ENCODE measurements at places on chromosomes 6 and 20.

DNA sequence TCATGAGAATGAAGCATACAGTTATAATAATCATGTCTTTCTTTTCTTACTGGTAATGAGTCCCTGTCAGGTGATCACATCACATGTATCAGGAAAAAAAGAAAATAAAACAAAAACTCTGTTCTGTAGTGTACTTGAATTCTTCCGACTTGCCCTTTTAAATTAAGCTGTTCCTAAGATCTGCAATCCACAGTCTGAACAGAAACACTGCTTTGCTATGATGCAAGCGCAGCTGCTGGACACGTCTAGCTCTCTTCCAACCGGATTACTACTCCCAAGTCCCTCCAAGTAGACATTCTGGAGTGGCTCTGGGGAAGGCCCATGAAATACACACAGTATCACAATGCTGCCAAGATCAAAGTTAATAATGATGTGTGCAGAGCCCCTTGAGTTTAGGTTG, 83.7 kb downstream of the FYN start:
- DNase-seq = no peak

DNA sequence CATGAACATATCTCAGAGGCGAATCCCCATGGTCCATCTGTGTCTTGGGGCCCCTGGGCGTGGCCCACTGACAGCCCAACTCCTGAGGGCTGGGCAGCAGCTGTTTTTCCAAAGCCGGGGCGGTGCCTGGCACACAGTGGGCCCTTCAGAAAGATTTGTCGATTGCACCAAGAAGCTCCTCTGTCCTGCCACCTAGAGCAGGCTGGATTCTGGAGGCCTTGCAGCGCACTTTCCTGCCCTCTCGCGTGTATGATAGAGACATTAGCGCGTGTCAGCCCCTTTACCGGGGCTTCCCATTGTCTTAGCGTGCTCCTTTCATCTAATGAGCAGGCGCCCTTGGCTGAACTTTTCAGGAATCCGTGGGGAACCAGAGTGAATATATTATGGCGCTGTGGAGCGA, 45.4 kb downstream of the CDH4 start:
- DNase-seq = no peak

DNA sequence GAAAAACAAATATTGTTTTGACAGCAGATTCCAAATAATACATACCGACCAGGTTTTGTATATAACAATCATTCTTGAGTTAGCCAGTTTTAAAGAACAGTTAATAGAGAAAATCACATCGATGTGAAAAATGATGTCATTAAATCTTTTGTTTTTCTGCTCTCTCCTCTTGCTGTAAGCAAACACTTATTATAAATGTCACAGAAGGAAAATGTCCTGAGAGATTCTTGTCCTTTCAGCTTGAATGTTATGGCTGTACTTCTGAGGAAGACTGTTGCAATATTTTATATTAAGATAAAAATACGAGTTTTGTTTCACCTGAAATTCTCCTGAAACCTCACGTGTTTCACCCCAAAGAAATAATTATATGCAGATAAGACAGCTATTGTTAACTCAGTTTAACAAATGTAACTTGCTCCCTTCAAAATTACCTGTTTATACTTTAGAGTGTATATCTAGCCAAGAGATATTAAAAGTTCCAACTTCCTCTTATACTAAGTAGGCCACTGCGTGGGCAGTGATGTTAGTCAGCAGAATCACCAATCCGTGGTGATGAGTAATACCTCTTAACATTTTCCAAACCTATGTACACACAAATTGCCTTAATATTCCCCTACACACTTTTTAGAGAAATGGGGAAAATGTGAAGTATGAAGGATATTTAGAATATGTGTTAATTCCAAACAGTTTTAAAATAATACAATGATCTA, 1111.4 kb upstream of the CITED2 start:
- no peak for DNase-seq

DNA sequence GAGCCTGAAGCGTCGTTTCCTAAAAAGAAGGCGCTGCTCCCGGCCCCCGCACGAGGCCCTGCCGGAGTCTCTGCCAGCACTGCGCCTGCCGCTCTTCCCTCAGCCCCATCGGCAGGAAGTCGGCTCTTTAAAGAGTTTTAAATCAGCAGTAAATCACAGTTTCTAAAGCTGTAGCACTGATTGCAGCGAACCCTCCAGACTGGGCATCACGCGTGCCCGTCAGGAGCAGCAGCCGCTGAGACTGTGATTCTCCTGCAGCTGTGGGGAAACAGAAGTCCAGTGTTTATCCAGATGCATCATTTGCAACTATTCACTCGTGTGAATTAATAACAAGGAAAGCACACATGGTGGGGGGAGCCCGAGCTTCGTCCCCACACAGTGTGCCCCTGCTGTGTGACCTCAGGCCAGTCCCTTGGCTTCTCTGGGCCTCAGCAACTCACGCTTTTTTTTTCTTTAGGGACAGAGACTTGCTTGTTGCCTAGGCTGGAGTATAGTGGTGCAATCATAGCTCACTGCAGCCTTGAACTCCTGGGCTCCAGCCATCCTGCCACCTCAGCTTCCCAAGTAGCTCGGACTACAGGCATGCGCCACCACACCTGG, 28.3 kb downstream of the DLL1 start:
- no peak for DNase-seq

DNA sequence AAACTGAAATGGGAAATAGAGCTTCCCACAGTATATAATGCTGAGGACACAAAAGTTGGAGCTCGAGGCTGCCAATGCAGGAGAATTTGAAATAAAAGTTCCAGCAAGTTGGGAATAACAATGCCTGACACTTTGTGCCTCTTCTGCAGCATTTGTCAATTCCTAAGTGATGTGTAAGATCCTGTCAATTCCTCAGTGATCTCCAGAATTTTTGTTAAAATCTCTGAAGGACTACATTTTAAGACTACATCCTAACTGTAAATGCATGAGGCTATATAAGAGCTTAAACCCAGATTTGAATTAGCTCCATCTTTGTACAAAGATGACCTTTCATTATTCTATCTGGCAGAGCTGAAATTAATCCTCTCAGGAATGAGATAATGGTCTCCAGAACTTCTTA, 208.2 kb downstream of the COL12A1 start:
- no peak for DNase-seq

Data from stimulated activated CD4-positive, alpha-beta T cell treated with anti-CD3 and anti-CD28 coated beads, TNF-alpha, amount 100 ng/mL, for 4 hours (primary cell).